ENCODE measurements at places on chromosomes 3 and 15.

DNA sequence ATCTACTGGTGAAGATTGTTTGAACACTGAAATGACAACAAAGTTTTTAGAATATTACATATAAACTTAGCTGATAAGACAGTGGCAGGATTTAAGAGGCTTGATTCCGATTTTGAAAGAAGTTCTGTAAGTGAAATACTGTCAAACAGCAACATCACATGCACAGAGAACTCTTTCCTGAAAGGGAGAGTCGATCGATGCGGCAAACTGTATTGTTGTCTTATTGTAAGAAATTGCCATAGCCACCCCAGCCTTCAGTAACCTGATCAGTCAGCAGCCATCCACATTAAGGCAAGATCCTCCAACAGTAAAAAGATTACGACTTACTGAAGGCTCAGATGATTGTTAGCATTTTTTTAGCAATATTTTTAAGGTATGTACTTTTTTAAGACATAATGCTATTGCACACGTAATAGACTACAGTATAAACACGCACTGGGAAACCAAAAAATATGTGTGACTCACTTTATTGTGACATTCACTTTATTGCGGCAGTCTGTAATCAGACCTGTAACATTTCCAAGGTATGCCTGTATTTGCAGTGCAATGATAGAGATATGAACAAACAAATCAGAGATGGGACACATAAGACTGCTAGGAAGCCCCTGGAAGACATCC, 225.6 kb upstream of the UBE2E1 start:
- no peak for DNase-seq

- no peak for DNase-seq
Measured at GRCh38 chr3:46713050-46713897, 4.4 kb downstream of the PRSS50 start.

GRCh38 chr3:31817411-31817966, 163.6 kb downstream of the OSBPL10 start:
- DNase-seq, result no peak

DNA sequence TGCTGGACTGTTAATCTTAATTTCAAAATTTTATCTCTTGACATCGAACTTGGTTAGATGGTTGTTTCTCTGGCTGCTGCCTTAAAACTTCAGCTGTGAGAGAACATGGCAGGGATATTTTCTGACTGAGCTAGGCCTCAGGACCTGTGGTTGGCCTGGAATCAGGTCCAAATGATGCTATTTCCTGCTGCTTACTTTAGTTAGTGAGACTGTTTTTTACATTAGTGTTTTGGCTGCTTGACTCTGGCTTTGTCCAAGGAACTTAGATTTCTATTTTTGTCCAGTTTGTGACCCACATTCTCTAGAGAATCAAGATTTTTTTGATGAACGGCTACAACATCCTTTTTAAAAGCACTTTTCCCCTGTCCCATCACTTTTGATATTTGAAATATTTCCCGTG, 497.9 kb upstream of the SGO1 start:
- no peak for DNase-seq

- DNase-seq, result no peak
Measured at GRCh38 chr3:23809840-23810342, 4.1 kb downstream of the UBE2E1 start.

DNA sequence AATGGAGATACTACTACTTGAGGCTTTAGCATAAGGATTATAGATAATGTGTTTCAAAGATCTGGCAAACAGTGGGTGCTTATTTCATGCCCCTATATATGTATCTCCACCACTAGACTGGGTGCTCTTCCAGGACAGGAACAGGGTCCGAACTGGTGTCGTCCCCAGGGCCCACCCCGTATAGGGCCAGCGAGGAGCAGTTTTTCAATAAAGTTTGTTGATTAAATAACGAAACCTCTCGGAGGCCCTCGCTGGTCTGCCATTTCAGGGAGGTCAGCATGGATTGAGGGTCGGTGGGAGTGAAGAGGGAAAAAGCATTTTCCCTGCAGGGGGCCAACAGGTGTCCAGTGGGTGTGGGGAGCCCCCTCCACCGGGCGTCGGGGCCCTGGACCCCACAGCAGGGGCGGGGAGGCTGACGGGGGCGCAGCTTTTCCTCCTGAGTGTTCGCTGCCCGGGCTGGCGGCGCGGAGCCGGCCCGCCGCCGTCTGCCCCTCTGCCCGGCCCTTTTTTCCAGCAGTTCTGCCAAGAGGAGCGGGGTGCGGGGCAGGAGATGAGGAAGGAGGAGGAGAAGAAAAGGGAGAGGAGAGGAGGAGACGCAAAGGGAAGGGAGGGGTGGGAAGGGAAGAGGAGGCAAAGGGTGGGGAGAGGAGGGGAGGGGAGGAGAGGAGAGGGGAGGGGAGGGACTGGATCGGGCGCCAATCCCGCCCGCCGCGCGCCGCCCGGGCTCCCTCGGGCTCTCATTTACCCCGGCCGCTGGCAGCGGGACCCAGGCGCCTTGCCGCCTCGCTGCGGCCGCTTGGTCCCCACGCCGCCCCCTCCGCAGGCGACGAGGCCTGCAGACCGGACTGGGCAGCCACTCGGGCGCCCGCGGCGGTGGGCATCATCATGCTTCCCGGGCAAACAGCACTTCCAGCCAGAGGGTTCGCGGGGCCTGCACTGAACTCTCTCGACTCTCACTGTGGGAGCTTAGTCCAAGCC, 66.3 kb downstream of the ISG20 start:
- DNase-seq, result peak; percentile 51

DNA sequence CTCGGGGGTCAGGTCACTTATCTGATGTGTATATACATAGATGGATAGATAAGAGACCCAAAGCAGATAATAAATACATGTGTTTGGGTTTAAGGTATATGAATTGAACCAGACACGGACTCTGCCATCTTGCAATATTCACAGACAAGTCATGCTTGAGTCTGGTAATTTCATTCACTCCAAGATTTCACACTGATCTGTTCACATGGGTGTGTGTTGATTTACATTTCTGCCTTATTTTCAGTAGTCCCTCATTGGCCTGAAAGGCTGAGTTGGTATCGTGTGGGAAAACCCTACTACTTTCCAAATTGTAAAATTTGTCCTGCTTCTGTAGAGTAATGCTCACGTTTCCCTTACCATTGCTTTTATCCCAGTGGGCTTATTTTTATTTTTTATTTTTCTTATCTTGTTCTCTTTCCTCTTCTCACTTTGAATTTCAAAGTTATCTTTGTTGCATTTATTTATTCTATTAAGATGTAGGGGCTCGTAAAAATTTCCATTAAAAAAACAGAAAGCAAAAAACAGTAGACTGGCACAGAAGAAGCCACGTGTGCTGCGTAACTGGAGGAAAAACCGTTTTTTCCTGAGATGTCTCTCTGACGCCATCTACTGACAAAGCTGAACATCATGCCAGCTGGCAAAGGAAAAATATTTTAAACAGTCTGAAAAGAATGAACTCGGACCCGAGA, 10.8 kb upstream of the MFSD1 start:
- DNase-seq, result peak; percentile 25

DNA sequence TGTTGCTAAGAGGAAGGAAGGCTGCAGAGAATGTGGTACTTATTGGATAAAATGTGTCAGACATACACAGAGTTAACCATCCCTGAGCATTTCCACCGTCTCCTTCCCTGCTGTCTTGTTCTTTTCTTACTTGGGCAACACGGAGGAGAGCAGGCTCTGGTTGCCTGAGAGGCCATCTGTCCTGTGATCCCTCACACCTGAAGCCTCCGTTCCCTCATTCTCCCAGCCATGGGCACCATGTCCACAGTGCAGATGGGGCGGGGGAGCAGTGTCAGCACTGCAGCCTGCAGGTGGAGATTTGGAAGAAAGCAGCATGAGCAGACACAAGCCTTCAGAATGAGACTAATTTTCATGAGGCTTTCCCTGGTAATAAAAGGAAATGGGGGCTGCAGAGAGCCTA, 133.7 kb downstream of the CHCHD6 start:
- no peak for DNase-seq

- no peak for DNase-seq
Measured at GRCh38 chr3:56790016-56790821, 11.5 kb downstream of the ARHGEF3 start.

DNA sequence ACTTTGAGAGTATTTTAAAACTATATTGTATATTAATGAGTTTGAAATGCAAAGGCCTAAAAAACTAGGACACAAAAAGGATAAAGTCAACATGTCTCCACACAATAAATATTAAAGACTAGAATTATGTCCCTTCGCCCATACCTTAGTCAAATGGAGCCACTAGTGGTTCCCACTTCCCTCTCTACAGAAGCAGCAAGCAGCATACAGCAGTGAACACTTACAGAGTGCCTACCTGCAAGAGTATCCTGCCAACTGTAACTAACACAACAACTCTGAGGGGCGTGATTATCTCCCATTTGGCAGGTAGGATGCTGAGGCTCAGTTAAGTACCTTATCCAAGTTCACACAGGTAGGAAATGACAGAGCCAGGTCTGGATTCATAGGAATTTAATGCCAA, 17.2 kb downstream of the DYNC1LI1 start:
- no peak for DNase-seq

DNA sequence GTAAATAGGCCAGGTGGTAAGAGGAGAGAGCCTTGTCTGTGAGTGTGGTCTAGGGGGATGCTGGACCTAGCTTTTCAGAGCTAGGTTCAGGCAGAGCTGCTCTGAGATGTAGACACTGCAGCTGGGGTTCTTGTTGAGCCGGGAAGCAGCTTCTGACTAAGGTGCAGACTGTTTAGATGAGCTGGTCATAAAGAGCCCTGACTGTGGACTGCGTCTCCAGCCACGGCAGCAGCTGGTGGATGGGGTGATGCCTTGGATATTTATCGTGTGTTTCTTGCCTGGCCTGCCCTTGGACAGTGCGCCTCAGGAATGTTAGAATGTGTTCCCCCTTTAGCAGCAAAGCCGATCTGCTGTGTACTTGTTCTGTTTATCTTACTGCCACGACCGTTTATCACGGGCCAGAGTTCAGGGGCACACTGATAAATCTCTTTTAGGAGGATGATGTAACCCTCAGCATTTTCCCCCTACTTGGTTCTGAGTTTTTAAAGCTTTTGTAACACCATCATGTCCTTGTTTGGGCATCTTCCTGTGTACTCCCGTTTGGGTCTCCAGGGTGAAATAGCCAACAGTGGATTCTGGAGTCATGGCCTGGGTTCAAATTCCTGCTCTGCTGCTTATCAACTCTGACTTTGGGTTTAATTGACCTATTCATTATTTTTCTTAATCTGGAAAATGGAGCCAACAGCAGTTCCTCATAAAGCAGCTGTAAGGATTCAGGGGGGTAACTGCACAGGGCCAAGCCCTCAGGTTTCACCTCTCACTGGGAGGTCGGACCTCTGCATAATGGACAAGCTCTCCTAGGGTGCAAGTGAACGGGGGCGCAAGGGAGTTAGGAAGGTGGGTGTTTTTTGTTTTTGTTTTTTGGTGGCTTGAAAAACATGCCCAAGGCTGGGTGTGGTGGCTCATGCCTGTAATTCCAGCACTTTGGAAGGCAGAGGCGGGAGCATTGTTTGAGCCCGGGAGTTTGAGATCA, 51.4 kb downstream of the FLNB start:
- peak; percentile 67 for DNase-seq

- DNase-seq, result no peak
Measured at GRCh38 chr15:25624504-25625177, 185.8 kb upstream of the UBE3A start.

DNA sequence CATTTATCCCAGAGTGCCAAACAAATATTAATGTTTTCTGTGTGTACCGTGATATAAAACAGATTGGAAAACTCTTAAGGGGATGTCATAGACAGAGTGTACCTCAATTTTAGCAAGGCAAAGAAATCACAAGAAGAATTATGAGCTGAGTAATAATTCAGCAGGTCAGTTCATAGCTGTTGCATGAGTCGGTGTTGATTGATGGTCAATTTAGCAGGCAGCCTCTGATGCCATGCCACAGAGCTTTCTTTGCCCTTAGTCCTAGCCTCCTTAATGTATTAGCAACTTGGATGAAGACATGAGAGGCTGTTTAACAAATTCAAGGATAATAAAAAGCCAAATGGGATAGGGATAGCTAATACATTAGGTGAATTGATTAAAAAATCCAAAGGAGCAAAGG, 6.8 kb downstream of the SLC35A5 start:
- no peak for DNase-seq

DNA sequence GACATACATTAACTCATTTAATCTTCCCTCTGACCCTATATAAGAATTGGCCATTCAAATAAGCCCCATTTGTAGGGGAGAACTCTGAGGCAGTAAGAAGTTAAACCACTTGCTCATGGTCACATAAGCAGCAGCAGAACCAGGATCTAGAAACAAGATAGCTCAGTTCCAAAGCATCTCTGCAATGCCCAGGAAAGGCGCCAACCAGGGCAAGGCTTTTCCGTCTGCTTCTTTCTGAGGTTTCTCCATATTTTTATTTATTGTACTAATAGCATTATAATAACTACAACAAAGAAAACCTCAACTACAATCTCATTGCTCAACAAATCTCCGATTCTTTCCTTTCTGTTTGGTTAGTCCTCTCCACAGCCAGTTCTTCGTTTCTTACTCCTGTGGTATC, 4.3 kb upstream of the UBE2E2 start:
- DNase-seq, result no peak

DNA sequence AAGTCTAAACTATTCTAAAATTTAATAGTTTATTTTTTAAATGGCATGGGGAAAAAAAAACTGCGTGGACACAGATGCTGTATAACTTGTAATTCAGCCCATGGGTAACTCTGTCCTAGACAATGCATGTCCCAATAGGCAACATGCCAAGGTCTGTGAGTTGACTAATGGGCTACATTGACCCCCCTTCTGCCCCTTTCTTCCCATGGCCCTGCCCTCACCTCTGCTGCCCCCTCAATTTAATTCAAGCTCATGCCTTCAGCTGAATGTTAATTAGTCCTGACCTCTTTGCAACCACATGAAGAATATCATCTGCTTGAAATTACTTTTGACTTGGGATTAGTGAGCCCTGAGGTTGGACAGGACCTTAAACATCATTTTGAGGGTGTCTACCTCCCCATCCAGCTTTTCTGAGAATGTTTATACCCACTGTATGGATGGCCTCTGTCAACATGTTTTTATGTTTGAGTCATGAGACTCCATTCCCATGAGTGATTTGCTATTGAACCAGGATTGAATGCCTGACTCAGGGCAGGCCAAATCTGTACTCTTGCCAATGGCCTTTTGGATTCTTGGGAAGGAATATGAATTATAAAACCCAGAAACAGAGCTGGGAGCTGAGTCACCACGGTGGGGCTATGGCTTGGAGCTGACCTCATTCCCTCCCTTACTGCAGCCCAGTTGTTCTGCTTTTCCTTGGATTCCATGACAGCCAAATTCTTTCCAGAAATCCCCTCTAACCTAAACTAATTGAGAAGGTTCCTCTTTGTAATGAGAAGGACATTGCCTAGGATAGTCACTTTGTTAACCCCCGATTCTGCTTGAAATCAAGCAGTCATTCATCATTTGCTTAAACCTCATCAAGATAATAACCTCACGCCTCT, 33.5 kb upstream of the PDE8A start:
- no peak for DNase-seq

Data from nephron progenitor cell (in vitro differentiated cells).